Myometrial cell (primary cell): ENCODE measurements at places on chromosomes 4 and X. TPM values are rescaled to one million over a fixed set of nuclear protein-coding genes. Genes with fewer than 3 reads are reported as not detected.

Gene GAB1
- 4.9 and 8.0 TPM in 2 replicates for total RNA-seq

Gene ETDA
- total RNA-seq, result not detected in 2 replicates

Gene ZNF674
- 0.58 and 7.4 TPM in 2 replicates for total RNA-seq

Gene TMEM150C
- total RNA-seq, result not detected in 2 replicates

Gene TAF1
- total RNA-seq, result 10.8 and 13.3 TPM in 2 replicates

Gene CFI
- 20.2 and 21.9 TPM in 2 replicates for total RNA-seq

Gene FAM53A
- total RNA-seq, result 2.3 and 5.5 TPM in 2 replicates

Gene RTL3
- under 0.01 and 0.89 TPM in 2 replicates for total RNA-seq

Gene HMX1
- 0.58 TPM in 1 of 2 replicates, not detected in the other for total RNA-seq

Gene CLNK
- total RNA-seq, result not detected in 2 replicates

Gene F9
- not detected in 2 replicates for total RNA-seq

Gene EPHA5
- under 0.01 TPM in 1 of 2 replicates, not detected in the other for total RNA-seq

Gene EDA2R
- 13.0 and 16.1 TPM in 2 replicates for total RNA-seq
